GM04504 (cell line): ENCODE measurements at places on chromosomes 7 and 10.

- no peak for DNase-seq
These were observed 30.3 kb upstream of the ATP6V0A4 start for GRCh38 chr7:138828302-138828701.

DNA sequence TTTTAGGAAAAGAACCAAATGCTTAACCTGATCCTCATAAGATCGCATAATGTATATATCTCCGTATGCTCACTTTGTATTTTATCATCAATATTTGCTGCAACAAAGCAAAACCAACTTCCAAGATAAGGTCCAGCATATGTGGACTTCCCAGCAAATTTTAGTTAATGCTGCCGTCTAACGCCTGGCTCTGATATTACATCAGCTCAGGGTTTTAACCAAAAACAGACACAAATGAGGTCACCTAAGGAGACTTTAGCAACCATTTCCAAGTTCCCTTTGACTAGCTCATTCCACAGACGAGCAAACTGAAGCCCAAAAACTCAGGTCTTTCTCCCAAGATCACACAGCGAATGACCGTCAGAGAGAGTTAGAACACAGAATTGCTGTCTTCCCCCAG, 59.4 kb upstream of the UCN3 start:
- peak; percentile 63 for DNase-seq

- DNase-seq = peak; percentile 71
These were observed 257.2 kb downstream of the KIAA1217 start for GRCh38 chr10:24465891-24466818.

DNA sequence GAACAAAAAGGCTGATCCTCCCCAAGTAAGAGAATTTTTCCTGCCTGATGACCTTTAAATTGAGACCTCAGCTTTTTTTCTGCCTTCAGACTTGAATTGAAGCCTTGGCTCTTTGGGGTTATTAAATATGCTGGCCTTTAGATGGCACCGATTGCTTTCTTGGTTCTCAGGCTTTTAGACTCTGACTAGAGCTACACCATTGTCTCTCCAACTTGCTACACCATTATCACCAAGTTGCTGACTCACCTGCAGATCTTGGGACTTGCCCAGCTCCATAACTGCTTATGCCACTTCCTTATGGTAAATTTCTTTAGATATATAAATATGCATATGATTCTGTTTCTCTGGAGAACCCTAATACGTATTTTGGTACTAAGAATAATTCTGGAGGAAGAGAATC, 3.1 kb upstream of the ABCA13 start:
- DNase-seq = no peak

DNA sequence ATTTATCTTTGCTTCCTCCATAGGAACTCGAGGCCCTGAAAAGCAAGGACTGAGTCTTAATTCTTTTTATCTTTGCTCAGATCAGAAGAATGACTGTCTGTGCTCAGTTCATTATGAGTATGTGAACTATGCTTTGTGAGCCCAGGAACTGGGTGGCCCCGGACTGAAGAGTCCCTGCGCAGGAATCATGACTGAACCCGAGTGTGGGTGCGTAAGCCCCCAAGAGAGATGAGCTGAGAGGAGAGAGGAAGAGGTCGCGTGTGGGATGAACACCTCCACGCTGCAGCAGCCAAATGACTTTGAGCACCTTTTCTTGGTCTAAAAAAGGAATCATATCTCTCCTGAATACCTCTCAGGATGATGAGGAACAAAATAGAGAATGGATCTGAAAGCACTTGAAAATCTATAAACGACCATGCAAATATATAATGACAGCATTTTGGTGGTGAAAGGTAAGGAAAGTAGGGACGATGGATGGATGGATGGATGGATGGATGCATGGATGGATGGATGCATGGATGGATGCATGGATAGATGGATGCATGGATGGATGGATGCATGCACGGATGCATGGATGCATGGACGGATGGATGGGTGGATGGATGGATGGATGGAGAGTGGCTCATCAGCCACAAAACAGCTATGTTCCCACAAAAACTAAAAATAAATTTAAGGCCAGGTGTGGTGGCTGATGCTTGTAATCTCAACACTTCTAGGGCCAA, 19.8 kb downstream of the FAM171A1 start:
- no peak for DNase-seq

- DNase-seq = no peak
These were observed 470.8 kb upstream of the ZMIZ1 start for GRCh38 chr10:78597796-78598555.

GRCh38 chr10:129339841-129340240, 127.2 kb upstream of the MGMT start:
- DNase-seq = no peak

DNA sequence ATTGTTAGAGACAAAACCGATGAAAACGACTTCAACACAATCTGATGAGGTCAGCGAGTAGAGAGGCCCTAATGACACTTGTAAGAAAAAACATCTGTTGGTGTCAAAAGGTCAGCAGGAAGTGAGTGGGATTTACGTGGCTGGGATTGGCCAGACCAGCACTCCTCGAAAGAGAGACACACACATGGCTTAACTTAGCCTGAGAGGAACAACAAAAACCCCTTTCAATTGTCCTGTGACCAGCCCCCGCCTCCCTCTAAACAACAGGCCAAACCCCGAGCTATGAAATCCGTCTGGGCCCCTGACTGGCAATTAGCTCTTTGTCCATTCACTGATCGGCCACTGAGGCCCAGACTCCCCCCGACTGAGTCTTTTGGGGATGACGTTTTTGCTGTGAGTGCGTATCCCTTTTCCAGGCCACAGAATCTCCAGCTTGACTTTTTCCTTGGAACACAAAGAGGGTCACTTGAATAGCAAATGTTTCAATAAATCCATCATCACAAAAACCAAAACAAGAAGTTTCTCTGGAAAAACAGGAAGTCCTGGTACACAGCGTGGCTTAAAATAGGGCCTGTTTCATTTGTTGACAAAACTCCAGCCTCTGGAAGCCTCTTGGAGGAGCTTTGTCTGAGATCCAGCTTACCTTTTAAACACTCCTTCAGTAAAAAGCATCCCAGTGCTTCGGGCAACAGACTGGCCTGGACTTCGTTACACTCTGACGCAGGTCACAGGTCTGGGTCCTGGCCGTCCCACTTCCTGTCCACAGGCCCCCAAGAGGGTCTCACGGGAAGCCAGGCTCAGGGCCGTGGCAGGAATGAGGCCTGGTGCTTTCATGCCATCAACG, 103.0 kb downstream of the CTBP2 start:
- peak; percentile 87 for DNase-seq

- DNase-seq = peak; percentile 77
These were observed at the start of gene FIS1 for GRCh38 chr7:101244375-101245146. Gene FIS1, minus strand, starts transcription at chr7:101245081. Its CDS starts 77 bp downstream, at chr7:101245004.

- DNase-seq = no peak
These were observed 357.0 kb upstream of the MKI67 start for GRCh38 chr10:128483216-128483615.

GRCh38 chr10:92014620-92015019, 91.0 kb downstream of the BTAF1 start:
- no peak for DNase-seq

- no peak for DNase-seq
These were observed 259.0 kb downstream of the GRM8 start for GRCh38 chr7:126993626-126994213.

DNA sequence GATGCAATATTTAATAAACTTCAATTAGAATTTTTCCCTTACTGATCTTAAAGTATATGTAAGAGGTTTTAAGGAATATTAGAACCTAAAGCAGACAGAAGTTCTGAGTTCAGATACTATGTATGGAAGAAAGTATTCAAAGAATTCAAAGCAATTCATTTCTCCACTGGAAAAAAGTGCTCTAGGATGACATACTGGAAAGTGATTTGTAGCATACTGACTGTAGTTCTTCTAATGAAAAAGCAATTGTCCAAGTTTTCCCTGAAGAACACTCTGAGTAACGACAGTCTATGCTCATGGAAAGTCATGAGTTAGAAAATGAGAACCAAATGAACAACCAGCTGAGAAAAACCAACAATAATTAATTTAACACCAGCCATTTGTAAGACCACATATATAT, 180.8 kb upstream of the SLC26A5 start:
- DNase-seq = peak; percentile 16

DNA sequence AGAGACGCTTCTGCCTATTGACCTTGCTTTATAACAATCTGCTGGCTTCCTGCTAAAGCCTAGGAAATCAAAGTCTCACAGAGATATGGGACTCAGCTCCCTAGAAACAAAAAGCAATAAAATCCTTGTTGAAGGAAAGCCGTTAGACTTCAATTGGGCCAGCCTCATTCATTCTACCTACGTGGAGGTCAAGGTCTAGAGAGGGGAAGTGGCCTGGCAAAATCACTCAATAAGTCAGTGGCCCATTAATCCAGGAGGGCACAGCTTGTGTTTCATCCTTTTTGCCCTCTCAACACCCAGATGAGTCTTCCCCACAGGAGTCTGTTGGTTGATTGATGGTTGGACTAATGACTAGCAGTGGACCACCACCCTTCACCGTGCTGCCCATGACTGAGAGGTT, 40.5 kb upstream of the ACSL5 start:
- no peak for DNase-seq

GRCh38 chr7:37421861-37422500, 26.7 kb downstream of the ELMO1 start:
- no peak for DNase-seq

DNA sequence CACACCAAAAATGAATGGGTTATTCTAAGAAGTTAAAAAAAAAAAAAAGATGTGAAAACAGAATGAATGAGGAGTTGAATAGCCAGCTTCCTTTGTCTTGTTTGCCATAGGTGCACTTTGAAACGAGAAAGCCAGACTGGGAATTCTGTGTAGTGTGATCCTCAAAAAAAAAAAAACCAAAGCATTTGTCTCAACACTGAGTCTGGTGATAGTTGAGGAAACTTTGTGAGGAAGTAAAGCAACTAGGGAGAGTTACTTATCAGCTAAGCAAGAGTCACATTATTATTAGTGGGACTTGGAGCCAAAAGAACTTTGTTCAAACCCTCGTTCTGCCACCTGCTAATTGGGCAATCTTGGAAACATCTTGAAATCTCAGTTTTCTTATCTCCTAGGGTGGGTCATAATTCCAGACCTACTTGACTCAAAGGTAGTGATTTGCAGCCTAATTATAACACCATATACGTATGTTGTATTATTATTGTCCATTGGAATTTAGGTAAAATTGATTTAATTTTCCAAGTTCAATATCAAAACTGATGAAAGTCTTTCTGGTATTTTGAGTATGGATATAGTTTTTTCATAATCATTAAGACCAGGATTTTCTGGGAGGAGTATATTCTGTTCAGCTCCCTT, 99.8 kb upstream of the GJD4 start:
- DNase-seq = no peak

DNA sequence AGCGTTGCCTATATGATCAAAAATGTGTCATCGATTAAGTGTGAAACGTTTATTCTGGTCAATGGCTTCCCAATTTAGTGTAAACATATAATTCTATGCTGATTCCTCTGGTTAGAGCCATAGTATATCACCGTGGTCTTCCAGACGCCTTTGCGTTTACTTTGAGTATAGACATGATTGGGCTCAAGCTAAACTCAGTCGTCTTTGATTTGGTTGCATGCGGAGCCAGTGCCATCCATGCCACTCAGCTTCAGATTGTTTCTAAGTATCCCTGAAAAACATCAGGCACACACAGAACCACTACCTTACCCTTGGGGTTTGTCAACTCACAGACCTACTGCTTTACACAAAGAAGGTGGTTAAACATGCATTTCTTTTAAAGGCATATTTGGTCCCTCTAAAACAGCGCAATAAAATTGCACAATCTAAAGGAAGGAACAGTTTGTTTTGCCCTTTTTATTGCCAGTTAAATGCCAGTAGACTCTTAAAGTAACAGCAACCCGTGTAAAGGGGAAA, 273.6 kb upstream of the KLF6 start:
- no peak for DNase-seq

- peak; percentile 78 for DNase-seq
These were observed 37.1 kb downstream of the MASTL start for GRCh38 chr10:27192284-27192683.

- DNase-seq = no peak
These were observed 95.4 kb downstream of the TRIL start for GRCh38 chr7:28862595-28863272.

GRCh38 chr10:113303544-113304146, 249.2 kb upstream of the HABP2 start:
- no peak for DNase-seq

DNA sequence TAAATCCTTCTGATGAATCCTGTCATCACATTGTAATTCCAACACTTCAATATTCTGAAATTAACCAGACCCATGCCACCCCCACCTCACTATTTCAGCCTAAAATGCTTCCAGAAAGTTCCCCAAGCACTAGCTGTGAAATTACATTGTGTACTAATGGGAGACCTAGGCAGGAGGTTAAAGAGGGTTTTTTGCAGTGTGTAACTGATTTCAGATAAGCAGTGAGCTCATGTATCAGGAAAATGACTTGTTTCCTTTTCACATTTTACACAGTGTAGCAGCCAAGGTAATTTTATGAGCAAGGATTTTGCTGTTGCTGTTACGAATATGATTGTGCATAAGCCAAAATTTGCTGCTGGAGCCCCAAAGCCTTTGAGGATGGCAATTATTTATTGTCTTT, 129.0 kb downstream of the INHBA start:
- no peak for DNase-seq

DNA sequence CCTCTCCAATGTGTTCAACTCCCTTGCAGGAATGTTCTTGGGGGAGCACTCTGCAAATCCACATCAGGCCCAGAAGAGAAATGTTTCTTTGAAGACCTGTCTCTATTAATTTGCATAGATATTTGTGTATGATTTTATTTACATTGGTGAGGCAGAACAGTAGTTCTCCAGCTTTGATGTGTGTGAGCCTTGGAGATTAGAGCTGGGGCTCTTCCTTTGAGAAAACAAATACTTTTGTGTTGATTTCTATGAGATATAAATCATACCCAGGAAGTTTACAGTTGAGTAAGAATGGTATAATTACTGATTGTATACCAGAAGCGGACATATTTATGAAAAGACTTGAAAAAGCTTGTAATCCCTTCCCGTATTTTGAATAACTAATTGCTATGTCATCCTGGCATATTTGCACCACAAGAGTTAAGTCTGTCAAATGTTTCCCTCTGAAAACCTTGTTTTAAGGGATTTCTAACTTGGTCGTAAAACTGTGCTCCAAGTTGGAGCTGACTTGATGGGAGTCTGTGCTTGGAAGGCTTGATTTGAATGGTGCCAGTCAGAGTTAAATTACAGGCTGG, 468.5 kb downstream of the LRMDA start:
- DNase-seq = no peak

GRCh38 chr10:112858986-112859651, 90.9 kb upstream of the TCF7L2 start:
- DNase-seq = no peak

- peak; percentile 28 for DNase-seq
These were observed 25.8 kb upstream of the SH2B2 start for GRCh38 chr7:102260856-102261255.

- no peak for DNase-seq
These were observed 388.1 kb downstream of the PLXNA4 start for GRCh38 chr7:132187869-132188789.

- DNase-seq = no peak
These were observed 66.1 kb upstream of the AQP1 start for GRCh38 chr7:30845426-30846135.

DNA sequence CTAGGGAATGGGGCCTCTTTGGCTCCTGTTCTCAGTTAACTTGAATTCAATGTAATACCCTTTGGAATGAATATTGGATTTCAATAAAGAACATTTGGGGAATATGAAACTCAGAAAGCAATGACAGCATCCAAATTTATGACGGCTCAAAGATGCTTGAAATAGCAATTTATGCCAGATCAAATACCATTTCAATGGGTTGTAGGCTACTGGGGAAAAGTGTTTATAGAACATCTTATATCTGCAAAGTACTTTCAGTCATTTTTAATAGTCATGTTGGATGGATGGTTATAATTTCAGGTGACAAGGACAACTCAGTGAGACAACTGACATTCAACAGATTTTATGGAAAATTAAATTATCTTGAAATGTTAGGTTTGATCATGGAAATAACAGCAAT, 772.7 kb downstream of the PHTF2 start:
- DNase-seq = no peak
